Neural progenitor cell (in vitro differentiated cells): ENCODE measurements at places on chromosomes 1 and 21. TPM values are rescaled to one million over a fixed set of nuclear protein-coding genes. Genes with fewer than 3 reads are reported as not detected.

DNA sequence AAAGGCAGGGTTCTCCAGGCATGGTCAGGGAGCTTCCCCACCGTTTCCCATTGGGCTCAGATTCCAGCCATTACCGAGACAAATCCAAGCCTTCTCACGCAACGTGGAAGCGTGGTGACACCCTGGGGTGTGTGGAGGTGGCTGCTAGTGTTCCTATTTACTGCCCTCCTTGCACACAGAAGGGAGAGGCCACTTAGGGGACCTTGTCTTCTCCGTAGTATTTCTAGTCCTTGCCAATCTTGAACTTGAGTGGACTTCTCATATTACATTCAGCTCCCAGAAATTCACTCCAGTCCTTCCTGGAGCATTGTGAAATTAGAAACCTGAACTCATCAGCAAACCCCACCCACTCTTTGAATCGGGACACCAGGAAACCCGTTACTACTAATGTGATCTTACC is 131.6 kb downstream of the AJAP1 start:
- no peak for DNase-seq
- H3K36me3 ChIP-seq = no peaks in the 10 kb centered on the region
- no peaks in the 10 kb centered on the region for H3K4me1 ChIP-seq
- H3K27me3 ChIP-seq = no peaks in the 10 kb centered on the region
- no peak overlapping the region for H3K27ac ChIP-seq

DNA sequence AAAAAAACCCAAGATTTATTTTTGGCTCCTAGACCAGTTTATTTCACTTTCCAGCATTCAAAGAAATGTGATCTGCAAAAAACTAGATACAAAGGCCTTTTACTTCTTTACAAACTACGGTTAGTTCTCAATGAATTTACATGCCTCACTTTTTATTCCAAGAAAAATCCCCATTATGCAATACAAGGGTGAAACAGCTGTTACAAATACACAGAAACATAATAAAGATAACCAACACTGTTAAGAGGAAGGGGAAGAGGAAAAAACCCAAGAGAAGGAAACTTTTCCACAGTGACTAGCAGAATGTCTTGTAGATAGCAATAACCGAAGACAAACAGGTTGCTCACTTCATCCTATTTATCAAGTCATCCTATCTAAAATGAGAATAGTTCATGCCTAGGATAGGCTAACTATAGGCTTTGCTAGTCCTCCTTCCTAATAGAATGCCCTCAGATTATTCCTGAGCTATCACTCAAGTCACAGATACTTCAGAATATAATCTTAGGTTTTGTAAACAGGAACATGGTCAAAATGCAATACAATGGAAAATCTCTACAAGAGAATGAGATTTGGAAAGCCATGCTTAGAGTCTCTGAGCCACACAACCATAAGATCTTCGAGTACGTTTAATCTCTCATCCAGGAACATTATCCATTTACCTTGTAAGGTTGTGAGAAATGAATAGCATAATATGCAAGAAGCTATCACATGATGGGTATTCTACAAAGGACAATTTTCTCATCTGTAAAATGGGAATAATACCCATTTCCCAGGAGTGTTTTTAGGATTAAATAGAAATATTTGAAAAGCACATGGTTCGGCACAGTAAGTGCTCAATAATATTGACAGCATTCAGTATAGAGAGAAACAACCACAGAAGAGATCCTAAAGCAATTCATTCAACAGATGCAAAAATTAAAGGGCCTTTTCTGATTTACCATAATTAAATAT is 5.4 kb downstream of the PNRC2 start:
- H3K36me3 ChIP-seq = peaks cover 19% of the 10 kb centered on the region
- H3K27me3 ChIP-seq = no peaks in the 10 kb centered on the region
- no peaks in the 10 kb centered on the region for H3K4me1 ChIP-seq
- H3K27ac ChIP-seq = peak overlapping the region; percentile 56

GRCh38 chr1:31368611-31369107 is 4.2 kb downstream of the FABP3 start:
- H3K36me3 ChIP-seq = no peaks in the 10 kb centered on the region
- H3K4me3 ChIP-seq = no peak overlapping the region
- peaks cover 10% of the 10 kb centered on the region for H3K4me1 ChIP-seq
- H3K27ac ChIP-seq = no peak overlapping the region
- DNase-seq = no peak

DNA sequence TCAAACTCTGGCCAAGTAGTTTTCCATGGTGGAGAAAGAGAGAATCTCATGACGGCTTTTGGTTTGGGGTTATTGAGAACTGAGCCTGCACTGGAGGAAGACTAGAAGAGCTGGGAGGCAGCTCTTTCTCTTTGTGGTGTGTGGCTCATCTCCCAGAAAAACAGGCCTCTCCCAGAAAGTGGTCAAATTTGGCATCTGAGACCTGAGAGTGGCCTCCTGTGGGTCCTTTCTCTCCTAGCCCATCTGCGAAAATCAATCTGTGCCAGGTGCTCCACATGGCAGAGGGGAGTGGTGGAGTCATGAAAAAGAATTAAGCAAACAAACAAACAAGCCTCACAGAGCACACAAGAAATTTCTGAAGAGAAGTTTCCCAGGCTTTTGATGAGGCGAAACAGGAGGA is 305.0 kb downstream of the ST6GALNAC3 start:
- no peaks in the 10 kb centered on the region for H3K27me3 ChIP-seq
- peak; percentile 3 for DNase-seq

GRCh38 chr1:90220941-90221693 is 226.2 kb downstream of the ZNF326 start:
- H3K27ac ChIP-seq = no peak overlapping the region
- H3K36me3 ChIP-seq = no peaks in the 10 kb centered on the region
- peak overlapping the region; percentile 47 for H3K4me3 ChIP-seq
- peaks cover 22% of the 10 kb centered on the region for H3K4me1 ChIP-seq
- DNase-seq = no peak

DNA sequence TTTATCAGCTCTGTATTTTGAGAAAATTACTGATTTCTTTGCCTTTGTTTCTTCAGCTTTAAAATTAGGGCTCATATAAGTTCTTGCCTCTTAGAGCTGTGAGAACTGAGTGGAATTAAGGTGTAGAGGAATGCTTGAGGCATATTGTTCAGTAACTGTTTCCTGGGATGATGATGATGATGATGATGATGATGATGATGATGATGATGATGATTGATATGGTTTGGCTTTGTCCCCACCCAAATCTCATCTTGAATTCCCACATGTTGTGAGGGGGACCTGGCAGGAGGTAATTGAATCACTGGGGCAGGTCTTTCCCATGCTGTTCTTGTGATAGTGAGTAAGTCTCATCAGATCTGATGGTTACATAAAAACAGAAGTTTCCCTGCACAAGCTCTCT is 118.7 kb downstream of the CHRM3 start:
- H3K4me3 ChIP-seq = no peak overlapping the region
- H3K4me1 ChIP-seq = no peaks in the 10 kb centered on the region
- no peaks in the 10 kb centered on the region for H3K36me3 ChIP-seq

FAM163A gene
- total RNA-seq = 0.11 and 0.40 TPM in 2 replicates

DNA sequence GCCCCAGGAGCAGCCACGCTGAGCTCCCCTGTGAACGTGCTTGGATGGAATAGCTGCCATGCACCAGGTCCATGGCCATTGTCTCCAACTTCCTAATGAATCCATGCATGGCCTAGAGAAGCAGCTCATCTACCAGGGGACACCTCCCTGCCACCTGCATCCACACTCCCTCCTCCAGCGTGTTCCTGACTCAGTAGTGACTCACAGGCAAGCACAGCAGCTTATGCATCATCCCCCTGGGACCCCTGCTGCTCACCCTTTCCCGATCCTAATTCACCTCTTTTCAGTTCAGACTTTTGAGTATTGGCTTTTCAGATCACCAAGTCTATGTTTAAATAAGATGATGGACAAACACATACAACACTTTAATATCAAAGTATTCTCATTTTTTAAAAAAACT is 39.9 kb upstream of the TADA1 start:
- peaks cover 11% of the 10 kb centered on the region for H3K4me1 ChIP-seq
- H3K4me3 ChIP-seq = no peak overlapping the region
- H3K27ac ChIP-seq = no peak overlapping the region
- H3K27me3 ChIP-seq = peaks cover 28% of the 10 kb centered on the region
- peak; percentile 7 for DNase-seq
- H3K36me3 ChIP-seq = peaks cover 16% of the 10 kb centered on the region

DNA sequence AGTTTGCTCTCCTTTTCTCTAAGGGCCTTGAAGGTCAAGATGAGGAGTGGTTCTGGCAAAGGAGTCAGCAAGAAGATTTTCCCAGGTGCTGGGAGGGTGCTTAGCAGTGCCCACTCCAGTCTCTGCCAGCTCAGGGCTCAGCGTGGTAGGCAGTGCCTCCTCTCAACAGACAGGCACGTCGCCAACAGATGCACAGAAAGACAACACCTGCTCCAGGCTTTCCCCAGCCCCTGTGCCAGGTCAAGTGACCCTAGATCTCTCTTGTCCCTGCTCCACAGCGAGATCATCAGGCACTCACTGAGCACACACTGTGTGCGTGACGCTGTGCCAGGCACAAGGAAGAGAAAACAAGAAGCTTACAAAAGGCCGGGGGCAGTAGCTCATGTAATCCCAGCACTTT is 86.0 kb downstream of the CASZ1 start:
- DNase-seq = no peak
- H3K4me1 ChIP-seq = peaks cover 66% of the 10 kb centered on the region
- no peak overlapping the region for H3K4me3 ChIP-seq
- no peaks in the 10 kb centered on the region for H3K27me3 ChIP-seq
- no peak overlapping the region for H3K27ac ChIP-seq

PATJ gene
- total RNA-seq = 24.3 and 24.8 TPM in 2 replicates

GPR25 gene
- total RNA-seq = not detected in 2 replicates

LAD1 gene
- 0.34 TPM in 1 of 2 replicates, not detected in the other for total RNA-seq

GRCh38 chr21:46504666-46505065 is 46.0 kb downstream of the DIP2A start:
- no peak for DNase-seq
- no peaks in the 10 kb centered on the region for H3K27me3 ChIP-seq
- H3K4me1 ChIP-seq = no peaks in the 10 kb centered on the region
- H3K27ac ChIP-seq = no peak overlapping the region
- H3K4me3 ChIP-seq = no peak overlapping the region
- H3K36me3 ChIP-seq = no peaks in the 10 kb centered on the region

GRCh38 chr1:199684686-199685273 is 342.7 kb upstream of the NR5A2 start:
- no peaks in the 10 kb centered on the region for H3K27me3 ChIP-seq
- no peaks in the 10 kb centered on the region for H3K36me3 ChIP-seq
- no peak overlapping the region for H3K4me3 ChIP-seq
- DNase-seq = peak; percentile 54

DNA sequence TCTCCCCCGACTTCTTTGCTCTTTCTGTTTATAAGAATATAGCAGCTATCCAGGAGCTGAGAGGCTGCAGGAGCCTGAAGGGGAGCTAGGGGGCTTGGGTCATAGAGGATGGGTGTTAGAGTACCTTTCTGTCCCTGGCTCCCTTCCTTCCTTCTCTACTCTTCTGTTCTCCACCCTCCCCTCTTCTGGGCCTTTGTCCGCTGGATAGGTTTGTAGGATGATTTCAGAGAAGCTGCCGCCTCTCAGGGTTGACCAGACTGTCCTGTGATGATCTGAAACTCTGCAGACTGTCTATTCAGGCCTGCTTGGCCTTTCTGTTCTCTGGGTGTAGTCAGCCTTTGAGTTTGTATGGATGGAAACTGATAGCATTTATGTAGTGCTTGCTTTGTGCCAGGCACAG is 26.3 kb downstream of the PPFIA4 start:
- H3K36me3 ChIP-seq = no peaks in the 10 kb centered on the region
- no peak for DNase-seq
- H3K4me1 ChIP-seq = peaks cover 28% of the 10 kb centered on the region
- no peak overlapping the region for H3K27ac ChIP-seq
- H3K4me3 ChIP-seq = no peak overlapping the region

DNA sequence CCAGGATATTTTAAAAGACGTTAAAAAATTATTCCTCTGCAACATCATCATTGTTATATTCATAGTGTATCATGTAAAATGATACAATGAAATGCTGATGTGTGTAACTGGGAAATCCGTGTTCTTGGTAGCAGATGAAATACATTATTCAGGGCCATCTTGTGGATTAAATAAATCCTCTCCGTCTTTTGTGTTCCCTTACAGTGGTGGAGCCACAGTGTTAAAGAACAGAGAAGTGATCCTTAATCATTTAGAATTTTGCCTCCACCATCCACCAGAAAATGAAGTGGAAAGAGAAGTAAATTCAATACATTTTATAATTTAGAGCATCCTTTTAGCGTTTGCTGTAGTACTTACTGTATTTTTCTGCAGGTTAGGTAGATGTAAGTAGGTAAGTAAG is 1.3 kb downstream of the DYRK3 start:
- H3K4me1 ChIP-seq = peaks cover 23% of the 10 kb centered on the region
- H3K4me3 ChIP-seq = peak overlapping the region; percentile 80

DNA sequence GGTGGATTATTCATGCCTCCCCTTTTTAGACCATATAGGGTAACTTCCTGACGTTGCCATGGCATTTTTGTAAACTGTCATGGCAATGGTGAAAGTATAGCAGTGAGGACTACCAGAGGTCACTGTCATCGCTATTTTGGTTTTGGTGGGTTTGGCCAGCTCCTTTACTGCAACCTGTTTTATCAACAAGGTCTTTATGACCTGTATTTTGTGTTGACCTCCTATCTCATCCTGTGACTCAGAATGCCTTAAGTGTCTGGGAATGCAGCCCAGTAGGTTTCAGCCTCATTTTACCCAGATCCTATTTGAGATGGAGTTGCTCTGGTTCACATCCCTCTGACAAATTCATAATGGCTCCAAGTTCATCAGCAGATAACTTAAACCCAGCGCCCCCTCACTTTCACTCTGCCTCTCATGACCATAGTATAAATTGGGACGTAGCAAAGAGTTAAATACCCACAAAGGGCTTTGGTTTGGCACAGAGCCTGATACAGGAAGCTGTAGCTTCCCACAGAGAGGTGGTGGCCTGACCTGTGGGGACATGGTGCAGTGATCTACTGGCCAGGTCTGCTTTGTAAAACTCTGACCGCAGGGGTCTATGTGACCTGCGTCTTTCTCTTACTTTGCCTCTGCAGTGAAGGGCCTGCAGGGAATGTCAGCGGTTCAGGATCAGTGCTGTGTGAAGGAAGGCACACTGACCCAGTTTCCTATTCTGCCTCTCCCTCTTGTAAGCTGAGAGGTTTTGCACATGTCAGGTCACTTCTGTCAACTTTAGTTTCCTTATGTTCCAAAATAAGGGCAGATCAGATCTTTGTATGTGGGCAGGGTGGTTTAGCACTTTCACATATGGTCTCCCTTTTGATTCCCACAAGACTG is 78.1 kb upstream of the ZNF644 start:
- H3K27ac ChIP-seq = no peak overlapping the region
- no peaks in the 10 kb centered on the region for H3K36me3 ChIP-seq
- H3K27me3 ChIP-seq = no peaks in the 10 kb centered on the region

AADACL4 gene
- not detected in 2 replicates for total RNA-seq

- H3K4me1 ChIP-seq = peaks cover 15% of the 10 kb centered on the region
- no peaks in the 10 kb centered on the region for H3K36me3 ChIP-seq
- H3K27ac ChIP-seq = peak overlapping the region; percentile 75
- no peaks in the 10 kb centered on the region for H3K27me3 ChIP-seq
- H3K4me3 ChIP-seq = no peak overlapping the region
These were observed 35.2 kb upstream of the LRP8 start for GRCh38 chr1:53362851-53363642.

AP4B1 gene
- 13.1 and 27.7 TPM in 2 replicates for total RNA-seq

LMOD1 gene
- total RNA-seq = 0.37 and 1.2 TPM in 2 replicates

GRCh38 chr1:184813528-184814089 is 59.0 kb upstream of the EDEM3 start:
- H3K27ac ChIP-seq = no peak overlapping the region
- no peak overlapping the region for H3K4me3 ChIP-seq
- no peaks in the 10 kb centered on the region for H3K4me1 ChIP-seq
- no peaks in the 10 kb centered on the region for H3K27me3 ChIP-seq
- H3K36me3 ChIP-seq = no peaks in the 10 kb centered on the region

SLC1A7 gene
- not detected in 2 replicates for total RNA-seq
